ENCODE measurements at places on chromosomes 5 and 9.

- peaks cover 6% of the 10 kb centered on the region for H3K36me3 ChIP-seq
- H3K4me1 ChIP-seq: peaks cover 4% of the 10 kb centered on the region
- no peak overlapping the region for H3K4me3 ChIP-seq
- DNase-seq: no peak
- peaks cover 25% of the 10 kb centered on the region for H3K27me3 ChIP-seq
Measured at GRCh38 chr5:10580531-10581423, 16.9 kb downstream of the ANKRD33B start.

GRCh38 chr5:181039931-181040630, at the start of gene BTNL9:
Gene BTNL9 (plus strand): TSS chr5:181040266. CDS start chr5:181045490, 5,224 bp downstream.
- no peak within 1 kb of the TSS for H3K4me3 ChIP-seq
- H3K27me3 ChIP-seq: peaks cover 12% of the 10 kb centered on the region
- DNase-seq: no peak
- no peaks in the 10 kb centered on the region for H3K36me3 ChIP-seq
- no peak within 1 kb of the TSS for H3K27ac ChIP-seq
- no peaks in the 10 kb centered on the region for H3K4me1 ChIP-seq

DNA sequence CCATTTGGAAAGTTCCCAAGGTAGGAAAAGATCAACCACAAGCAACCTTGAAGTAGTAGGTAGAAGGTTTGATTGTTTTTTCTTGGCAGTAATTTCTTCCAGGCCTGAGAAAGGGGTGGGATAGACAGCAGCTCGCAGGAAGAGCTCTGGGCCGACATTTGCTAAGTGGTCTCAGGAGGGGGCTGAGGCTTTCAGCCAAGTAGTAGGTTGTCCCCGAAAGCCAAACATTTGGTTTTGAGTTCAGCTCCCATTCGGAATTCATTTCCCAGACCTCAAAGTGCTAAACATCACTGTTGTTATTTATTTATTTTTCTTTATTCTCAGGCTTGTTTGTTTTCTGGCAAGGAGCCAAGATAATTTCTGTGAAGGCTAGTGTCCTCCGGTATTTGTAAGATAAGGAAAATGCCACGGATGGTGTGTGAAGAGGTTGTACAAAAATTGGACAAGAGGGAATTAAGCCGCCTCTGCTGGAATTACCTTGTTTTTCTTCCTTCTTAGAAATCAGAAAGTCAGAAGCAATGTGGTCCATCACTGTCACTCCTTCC, 112.1 kb downstream of the KIF4B start:
- H3K27me3 ChIP-seq: peaks cover 25% of the 10 kb centered on the region
- H3K4me3 ChIP-seq: no peak overlapping the region
- H3K4me1 ChIP-seq: no peaks in the 10 kb centered on the region
- no peak for DNase-seq
- no peaks in the 10 kb centered on the region for H3K36me3 ChIP-seq
- no peak overlapping the region for H3K27ac ChIP-seq

DNA sequence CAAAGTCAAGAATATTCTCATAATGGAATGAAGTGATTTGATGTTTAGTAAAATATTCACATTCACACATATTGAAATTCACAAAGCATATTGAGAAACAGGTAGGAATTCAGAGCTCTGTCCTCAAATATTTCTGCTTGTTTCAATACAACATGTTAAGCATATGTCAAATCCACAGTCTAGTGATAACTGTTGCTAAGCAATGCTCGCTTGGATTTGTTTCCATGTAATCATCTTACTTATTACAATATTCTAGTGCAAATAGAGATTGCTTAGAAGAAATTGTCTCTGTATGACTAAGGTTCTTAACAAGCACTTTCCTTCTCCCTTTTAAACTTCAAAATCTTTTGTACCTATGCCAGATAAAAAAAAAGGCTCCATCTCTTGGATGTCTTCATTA, 995.7 kb downstream of the CDH18 start:
- no peak overlapping the region for H3K27ac ChIP-seq
- DNase-seq: no peak
- no peaks in the 10 kb centered on the region for H3K4me1 ChIP-seq
- H3K4me3 ChIP-seq: no peak overlapping the region
